ENCODE measurements at places on chromosomes 16 and 17. TPM values are rescaled to one million over a fixed set of nuclear protein-coding genes. Genes with fewer than 3 reads are reported as not detected.

Gene EVI2B
- total RNA-seq, result 109 TPM

Gene EVI2A
- total RNA-seq, result 109 TPM

Gene KRT36
- total RNA-seq, result not detected

Gene MYH10
- total RNA-seq, result 10.2 TPM

Gene TBX21
- total RNA-seq, result 58.3 TPM

Gene MPO
- 0.08 TPM for total RNA-seq

- H3K36me3 ChIP-seq, result peaks cover 61% of the 10 kb centered on the region
- H3K4me1 ChIP-seq, result peaks cover 20% of the 10 kb centered on the region
- H3K27ac ChIP-seq, result peak overlapping the region; percentile 16
- no peaks in the 10 kb centered on the region for H3K27me3 ChIP-seq
- no peak overlapping the region for H3K4me3 ChIP-seq
- DNase-seq, result no peak
Observed at GRCh38 chr17:77496831-77497577, 356.2 kb downstream of the SEC14L1 start.

DNA sequence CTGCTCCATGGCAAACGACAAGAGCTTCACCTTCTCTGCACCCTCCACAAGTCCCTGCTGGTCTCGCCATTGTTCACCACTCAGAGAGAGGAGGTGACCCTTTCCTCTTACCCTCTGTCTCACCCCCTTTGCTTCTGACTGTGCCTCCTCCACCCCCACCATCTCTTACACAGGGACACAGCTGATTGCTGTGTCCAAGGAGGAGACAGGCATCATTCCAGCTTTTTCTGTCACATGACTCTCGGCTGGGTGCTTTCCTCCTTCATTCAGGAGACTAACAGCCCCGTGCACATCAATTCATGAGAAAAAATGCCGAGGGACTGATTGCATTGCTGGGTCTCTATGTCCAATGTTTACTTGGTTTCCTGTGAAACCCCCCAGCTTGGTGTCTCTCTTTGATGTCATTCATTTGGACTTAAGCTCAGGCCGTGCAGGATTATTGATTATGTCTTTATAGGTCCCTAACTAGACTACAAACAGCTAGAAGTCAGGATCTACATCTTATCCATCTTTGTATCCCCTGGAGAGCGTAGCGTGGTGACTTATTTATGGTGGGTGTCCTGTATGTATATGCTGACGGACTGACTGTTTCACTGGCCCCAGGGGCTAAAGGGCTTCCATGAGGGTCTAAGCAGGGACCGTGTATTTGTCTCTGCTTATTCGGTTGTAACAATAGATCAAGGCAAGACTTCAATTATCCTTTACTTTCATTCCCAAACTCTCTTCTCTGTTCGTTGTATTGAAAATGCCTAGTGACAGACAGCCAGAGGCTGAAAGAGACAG lies 82.2 kb upstream of the CDH13 start:
- H3K27me3 ChIP-seq, result peaks cover 1% of the 10 kb centered on the region
- H3K4me1 ChIP-seq, result no peaks in the 10 kb centered on the region
- H3K36me3 ChIP-seq, result no peaks in the 10 kb centered on the region
- DNase-seq, result no peak

- DNase-seq, result peak; percentile 55
- H3K27ac ChIP-seq, result no peak overlapping the region
- H3K36me3 ChIP-seq, result no peaks in the 10 kb centered on the region
- peaks cover 12% of the 10 kb centered on the region for H3K4me1 ChIP-seq
Observed at GRCh38 chr16:89602273-89602951, 11.0 kb upstream of the DPEP1 start.

DNA sequence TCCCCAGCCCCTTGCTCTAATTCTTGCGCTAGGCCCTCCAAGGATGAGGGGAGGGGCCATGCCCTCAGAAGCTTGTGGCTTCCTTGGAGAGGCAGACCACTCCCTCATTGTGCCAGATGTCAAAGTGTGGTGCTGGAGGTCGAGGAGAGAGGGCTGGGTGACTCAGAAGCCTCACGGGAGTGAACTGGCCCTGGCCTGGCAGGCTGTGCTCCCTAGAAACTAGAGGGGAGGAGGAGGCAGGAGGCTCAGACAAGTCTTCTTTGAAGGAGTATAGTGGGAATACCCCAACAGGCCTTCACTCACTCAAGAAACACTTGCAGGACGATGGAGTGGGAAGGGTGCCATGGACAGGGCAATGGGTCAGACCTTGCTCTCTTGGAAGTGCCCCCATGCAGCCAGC lies 18.5 kb downstream of the ANKRD40 start:
- H3K36me3 ChIP-seq, result peaks cover 7% of the 10 kb centered on the region
- DNase-seq, result no peak
- H3K27ac ChIP-seq, result no peak overlapping the region
- H3K4me1 ChIP-seq, result no peaks in the 10 kb centered on the region

- H3K27ac ChIP-seq, result no peak overlapping the region
- no peak overlapping the region for H3K4me3 ChIP-seq
- DNase-seq, result peak; percentile 64
- peaks cover 2% of the 10 kb centered on the region for H3K27me3 ChIP-seq
- no peaks in the 10 kb centered on the region for H3K4me1 ChIP-seq
Observed at GRCh38 chr17:38333635-38334295, 10.0 kb downstream of the GPR179 start.

Data from activated CD4-positive, alpha-beta memory T cell treated with anti-CD3 and anti-CD28 coated beads, Interleukin-2, amount 10 ng/mL, durations not matched to agents 7 days and 5 days (primary cell).